ENCODE measurements at places on chromosomes 7 and 10. TPM values are rescaled to one million over a fixed set of nuclear protein-coding genes. Genes with fewer than 3 reads are reported as not detected.

Gene FGFBP3
- total RNA-seq, result 7.5 TPM

Gene CPA4
- not detected for total RNA-seq

Gene ZNF37A
- total RNA-seq, result 21.1 TPM

Gene TEX36
- not detected for total RNA-seq

GRCh38 chr10:84424731-84425167 is 96.4 kb downstream of the CCSER2 start:
- no peak for DNase-seq

- DNase-seq, result peak; percentile 74
Measured at GRCh38 chr10:5977471-5978229, at the start of gene IL15RA. TSS of gene IL15RA (minus strand) at chr10:5977543. CDS start at chr10:5977492, 51 bp downstream.

GRCh38 chr7:116554436-116554835 is 29.6 kb downstream of the CAV1 start:
- DNase-seq, result no peak

DNA sequence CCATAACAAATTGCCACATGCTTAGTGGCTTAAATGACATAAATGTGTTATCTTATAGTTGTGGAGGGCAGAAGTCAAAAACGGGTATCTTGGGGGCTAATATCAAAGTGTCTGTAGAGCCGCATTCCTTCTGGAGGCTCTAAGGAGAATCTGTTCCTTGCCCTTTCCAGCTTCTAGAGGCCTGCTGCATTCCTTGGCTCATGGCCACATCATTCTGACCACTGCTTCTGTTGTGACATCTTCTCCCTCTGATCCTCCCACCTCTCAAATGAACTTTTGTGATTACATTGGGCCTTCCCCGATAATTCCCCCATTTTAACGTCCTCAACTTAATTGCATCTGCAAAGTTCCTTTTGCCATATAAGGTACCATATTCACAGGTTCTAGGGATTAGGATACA is 76.1 kb downstream of the CYP26A1 start:
- no peak for DNase-seq

DNA sequence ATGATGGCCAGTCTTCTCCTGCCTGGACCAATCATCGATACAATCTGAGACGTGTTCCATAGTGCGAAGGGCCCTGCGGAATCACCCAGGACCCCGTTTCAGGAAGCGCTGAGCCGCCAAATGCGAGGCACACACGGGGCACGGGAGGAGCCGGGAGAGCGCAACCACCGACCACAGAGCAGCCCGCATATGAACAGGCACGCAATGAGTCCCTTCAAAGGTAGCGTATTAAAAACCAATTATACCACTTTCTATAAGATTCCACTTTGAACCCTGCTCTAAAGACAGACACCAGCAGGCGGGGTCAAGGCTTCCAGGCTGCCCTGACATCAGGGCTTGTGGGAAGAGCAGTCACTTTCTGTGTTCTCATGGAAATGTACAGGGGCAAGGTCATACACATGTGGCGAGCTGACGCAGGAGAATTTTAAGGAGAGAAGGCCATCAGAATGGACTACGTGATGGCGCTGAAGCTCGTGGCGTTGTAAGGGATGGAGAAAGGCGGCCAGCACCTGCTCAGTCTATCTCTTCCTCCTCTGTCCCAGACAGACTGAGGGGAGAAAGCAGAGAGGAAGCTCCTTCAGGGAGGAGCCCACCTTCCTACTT is 46.2 kb downstream of the AMZ1 start:
- DNase-seq, result no peak

- no peak for DNase-seq
Measured at GRCh38 chr10:297567-297966, 162.3 kb downstream of the ZMYND11 start.

DNA sequence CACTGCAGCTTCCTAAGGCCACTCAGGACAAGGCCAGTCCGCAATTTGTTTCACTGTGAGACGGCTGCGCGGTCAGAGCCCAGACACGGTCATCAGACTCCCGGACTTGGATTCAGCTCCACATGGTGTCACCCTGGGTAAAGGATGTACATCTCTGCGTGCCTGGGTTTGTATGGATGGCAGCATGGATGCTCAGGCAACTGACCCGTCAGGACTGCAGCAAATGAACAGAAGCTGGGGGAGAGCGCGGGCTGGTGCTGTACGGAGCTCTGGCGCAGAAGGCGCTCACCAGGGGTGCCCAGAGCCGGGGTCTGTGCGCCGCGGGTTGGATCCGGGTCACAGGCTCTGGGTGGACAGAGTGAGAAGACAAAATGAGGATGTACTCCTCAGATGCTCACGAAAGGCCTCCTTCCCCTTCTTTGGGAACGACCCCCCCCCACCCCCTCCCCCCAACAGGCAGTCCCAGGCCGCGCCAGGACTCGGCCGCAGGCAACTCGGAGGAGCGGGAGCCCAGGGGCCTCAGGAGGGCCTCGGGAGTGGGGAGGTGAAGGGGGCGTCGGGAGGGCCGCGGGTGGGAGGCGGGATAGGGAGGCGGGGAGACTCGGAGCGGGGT is 92.4 kb downstream of the CXCL12 start:
- DNase-seq, result peak; percentile 50

GRCh38 chr7:38775506-38776175 is 133.3 kb downstream of the VPS41 start:
- no peak for DNase-seq

- DNase-seq, result no peak
Measured at GRCh38 chr10:94583124-94583523, 37.5 kb downstream of the HELLS start.

DNA sequence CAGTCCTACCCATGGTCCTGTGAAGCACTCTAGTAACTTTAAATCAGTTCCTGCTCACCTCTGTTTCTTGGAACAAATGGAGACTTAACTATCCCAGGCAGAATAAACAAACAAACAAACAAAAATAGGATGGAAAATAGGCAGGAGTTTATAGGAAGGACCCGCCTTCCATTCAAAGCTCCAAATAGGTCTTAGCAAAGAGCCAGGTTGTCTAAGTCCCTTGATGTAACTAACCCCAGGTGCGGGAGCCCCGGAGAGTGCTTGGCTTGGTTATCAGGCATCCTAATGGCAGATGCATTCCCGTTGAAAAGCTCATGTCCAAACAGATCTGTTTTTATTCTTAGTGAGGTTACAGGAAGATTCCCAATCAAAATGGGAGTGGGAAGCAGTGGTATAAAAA is 2.2 kb downstream of the IFIT2 start:
- no peak for DNase-seq

DNA sequence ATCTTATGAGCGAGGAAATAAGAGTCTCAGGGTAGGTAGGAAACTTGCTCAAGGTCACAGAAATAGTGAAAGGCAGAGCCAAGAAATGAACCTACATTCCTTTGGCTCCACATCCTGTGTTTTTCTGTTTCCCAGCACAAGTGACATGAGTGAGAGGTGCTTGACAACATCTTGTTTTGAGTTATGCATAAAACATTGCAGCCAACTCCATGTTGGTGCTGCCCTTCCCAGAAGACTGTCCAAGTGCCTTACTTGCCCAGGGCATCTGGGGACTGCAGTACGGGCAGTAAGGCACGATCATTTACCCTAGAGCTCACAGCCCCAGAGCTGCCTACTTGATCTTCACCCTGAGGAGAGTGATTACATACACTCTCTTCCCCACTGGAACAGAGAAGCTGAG is 148.8 kb downstream of the NOC3L start:
- no peak for DNase-seq

DNA sequence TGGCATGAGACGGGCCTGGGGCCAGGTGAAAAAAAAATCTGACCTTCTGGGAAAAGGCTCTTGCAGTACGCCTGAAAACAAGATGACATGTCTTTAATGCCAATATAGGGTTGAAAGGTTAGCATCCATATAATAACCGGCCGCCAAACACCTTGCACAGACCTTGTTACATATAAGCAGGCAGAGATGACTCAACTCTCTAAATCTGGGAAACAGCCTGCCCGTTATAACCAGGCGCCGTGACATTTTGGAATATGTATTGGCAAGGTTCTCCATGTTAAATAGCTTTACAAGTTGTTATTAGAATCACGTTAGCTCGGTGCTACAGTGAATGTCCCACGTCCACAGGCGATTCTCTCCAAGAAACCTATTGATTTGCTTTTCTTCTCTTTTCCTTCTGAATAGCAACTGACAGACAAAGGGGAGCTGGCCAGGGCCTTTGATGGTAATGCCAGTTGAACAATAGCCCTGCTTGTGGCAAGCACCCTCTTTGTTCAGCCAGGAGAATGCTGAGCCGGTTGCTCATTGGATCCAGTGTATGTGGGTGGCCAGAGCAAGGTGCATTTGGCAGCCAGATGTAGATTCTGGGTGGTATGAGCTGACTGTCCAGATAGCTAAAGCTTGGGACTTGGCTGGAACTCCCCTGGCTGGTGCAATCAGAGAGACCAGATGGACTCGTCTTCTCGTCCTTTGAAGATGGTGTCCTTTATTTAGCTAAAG is 80.1 kb upstream of the AUTS2 start:
- no peak for DNase-seq

DNA sequence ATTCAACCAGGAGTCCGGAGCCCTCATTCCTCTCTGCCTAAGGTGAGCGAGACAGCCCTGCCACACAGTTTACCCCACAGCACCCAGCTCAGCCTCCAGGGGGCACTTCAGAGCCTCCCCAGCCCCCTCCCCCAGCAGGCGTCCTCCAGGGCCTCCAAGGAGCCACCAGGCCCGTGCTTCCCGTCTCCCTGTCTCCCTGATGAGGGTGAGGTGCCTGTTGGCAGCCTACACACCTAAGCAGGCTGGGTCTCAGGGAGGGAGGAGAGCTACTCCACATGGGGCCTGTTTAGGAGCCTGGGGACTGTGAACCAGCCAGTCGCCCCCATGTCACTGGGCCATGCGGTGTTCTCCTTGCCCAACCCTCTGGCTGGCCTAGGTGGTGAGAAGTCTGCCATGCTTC is 28.9 kb upstream of the TRIM8 start:
- peak; percentile 45 for DNase-seq

DNA sequence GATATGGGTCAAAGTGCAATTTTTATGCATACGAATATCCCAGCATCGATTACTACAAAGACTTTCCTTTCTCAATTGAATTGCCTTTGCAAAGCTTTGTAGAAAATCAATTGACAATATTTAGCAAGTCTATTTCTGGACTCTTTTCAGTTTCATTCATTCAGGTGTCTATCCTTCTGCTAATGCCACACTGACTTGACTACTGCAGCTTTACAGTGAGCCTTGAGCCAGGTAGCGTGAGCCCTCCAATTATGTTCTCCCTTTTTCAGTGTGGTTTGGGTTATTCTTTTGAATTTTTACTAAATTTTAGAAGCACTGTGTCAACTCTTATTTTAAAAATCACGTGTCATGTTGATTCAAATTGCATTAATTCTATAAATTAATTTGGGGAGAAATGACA is 19.5 kb upstream of the AKR1E2 start:
- no peak for DNase-seq

GRCh38 chr7:29345590-29345989 is 151.0 kb downstream of the CHN2 start:
- DNase-seq, result no peak

DNA sequence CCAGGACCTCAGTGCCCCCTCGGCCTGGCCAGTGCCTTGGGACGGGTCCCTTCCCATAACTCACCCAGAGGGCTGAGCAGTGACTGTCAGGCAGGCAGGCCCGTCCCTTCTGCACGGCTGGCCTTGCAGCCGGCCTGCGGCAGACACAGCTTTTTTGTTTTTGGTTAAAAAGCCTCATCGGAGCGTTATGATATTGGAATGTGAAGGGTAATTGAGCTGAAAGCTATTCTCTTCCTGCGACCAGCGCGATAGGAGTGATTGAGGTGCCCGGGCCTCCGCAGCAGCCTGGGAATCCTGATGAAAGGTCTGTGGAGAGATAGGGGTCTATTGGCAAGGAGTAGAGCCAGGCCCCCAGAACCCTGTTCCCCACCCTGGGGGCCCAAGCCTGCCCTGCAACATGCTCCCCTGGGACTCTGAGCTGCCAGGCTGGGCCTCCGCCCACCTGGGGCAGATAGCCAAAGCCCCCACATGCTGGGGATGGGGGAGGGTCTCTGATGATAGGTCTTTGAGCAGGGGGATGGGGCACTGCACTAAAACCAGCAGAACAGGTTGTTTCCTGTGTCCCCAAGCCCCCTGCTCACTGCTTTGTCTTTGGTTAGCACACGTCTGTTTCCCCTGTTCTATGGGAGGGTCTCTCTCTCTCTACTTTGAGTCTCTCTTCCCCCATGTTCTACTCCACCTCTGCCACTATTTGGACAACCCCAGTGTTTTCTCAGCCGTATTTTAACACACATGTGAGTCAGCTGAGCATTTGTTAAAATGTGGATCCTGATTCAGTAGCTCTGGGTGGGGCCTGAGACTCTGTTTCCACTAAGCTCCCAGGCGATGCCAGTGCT is 131.9 kb downstream of the CDH23 start:
- no peak for DNase-seq

DNA sequence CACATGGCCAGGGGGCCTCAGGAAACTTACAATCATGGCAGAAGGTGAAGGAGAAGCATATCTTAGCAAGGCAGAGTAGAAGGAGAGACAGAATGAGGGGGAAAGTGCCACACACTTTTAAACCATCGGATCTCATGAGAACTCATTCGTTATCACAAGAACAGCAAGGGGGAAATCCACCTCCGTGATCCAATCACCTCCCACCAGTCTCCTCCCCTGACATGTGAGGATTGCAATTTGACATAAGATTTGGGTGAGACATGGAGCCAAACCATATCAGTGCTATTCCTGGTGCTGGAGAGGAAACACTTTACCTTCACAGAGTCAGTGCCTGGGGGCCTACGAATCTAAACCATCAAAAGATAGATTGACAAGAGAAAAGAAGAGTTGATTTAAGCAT is 61.8 kb downstream of the LGI1 start:
- no peak for DNase-seq

GRCh38 chr10:69742928-69743602 is 58.6 kb upstream of the COL13A1 start:
- DNase-seq, result peak; percentile 83

DNA sequence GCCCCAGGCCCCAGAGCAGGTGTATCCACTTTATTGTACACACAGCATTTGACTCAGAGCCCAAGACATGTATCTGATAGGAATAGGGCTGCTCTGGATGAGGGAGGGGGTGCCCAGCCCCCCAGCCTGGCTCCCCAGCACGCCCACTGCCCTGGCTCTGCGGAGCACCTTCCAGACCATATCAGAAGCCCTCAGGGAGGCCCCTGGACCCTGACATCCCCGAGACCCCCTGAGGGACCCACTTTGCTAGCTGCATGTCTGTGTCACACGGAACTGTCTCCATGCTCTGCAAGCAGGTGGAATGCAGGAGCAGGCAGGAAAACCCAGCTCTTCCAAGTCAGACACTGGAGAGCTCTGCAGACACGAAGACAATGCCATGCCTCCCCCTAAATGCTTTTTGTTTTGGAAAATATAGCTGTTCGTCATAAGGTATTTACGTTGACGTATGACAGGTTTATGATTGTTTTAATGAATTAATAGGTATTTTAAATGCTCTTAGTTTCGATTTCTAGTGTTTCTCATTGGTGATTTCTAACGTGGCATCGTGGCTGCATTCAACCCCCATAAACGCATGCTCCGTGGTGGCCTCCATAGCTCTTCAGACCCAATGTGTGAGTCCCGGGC is 92.8 kb upstream of the INSIG1 start:
- DNase-seq, result no peak

All from glutamatergic neuron (in vitro differentiated cells).